ENCODE measurements at places on chromosomes 12 and 14.

DNA sequence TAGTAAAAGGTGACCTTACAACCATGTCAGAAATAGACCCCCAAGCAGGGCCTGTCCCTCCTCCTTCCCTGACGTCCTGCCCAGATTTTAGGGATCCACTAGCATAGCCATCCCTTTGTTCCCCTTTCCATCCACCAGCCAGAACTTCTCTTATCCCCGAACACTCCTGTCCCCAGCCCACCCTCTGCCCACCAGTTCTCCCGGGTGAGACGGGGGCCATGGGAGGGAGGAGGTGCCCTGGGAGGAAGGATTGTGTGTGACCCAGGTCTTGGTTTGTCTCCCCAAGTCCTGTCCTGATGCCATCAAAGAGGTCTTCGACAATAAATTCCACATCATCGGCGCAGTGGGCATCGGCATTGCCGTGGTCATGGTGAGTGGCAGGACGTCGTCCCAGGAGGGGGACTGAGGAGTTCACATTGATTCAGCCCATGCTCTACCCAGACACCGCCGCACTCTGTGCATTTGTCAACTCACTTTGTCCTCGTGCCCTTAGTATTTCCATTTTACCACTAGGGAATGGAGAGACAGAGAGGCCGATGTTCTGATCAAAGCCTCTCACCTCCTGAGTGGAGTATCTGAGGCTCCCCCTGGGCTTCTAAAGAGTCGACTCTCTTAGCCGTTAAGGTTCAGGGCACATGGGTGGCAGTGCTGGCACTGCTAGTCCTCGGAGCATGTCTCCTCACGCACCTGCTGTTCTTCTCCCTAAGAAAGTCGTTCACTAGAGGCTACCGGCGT, 35.9 kb downstream of the CD9 start:
- no peak for DNase-seq

- DNase-seq: peak; percentile 28
Measured at GRCh38 chr12:2299206-2299605, 246.4 kb downstream of the CACNA1C start.

DNA sequence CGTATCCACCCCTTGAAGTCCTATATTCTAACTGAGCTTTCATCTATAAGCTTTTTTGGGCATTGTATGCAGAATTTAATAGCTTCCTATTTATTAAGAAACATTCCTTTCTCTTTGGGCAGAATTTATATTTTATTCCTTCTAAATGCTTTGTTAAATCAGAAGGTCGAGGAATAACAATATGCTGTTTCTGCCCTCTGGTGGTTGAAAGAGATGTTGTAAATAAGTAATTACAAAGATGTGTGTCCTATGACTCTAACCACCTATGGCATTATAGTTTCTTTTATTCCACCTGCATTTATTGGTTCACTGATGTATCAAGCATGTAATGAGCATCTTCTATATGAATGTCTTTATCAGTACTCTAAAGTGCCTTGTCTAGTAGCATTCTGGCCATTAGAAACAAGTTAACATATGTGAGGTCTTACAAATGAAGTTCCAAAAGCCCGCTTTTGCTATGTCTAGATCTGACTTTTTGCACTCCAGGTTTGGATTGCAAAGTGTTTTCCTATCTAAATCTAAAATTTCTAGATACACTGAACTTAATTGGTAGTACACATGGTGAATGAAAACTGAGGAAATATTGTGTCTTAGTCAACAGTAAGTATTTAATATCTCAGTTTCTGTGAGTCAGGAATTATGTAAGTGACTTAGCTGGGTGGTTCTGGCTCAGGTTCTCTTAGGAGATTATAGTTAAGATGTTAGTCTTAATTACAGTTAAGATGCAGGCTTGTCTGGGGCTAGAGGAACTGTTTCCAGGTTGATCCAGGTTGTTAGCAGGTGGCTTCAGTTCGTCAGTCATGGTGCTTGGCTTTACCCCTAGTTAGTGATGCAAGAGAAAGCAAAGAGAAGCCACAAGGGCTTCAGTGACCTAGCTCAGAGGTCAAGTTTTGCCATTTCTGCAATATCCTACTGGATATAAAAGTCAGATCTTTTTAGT, 57.5 kb downstream of the PLEKHA5 start:
- DNase-seq: peak; percentile 82

GRCh38 chr14:76407449-76408150, 31.7 kb downstream of the ESRRB start:
- DNase-seq: no peak

DNA sequence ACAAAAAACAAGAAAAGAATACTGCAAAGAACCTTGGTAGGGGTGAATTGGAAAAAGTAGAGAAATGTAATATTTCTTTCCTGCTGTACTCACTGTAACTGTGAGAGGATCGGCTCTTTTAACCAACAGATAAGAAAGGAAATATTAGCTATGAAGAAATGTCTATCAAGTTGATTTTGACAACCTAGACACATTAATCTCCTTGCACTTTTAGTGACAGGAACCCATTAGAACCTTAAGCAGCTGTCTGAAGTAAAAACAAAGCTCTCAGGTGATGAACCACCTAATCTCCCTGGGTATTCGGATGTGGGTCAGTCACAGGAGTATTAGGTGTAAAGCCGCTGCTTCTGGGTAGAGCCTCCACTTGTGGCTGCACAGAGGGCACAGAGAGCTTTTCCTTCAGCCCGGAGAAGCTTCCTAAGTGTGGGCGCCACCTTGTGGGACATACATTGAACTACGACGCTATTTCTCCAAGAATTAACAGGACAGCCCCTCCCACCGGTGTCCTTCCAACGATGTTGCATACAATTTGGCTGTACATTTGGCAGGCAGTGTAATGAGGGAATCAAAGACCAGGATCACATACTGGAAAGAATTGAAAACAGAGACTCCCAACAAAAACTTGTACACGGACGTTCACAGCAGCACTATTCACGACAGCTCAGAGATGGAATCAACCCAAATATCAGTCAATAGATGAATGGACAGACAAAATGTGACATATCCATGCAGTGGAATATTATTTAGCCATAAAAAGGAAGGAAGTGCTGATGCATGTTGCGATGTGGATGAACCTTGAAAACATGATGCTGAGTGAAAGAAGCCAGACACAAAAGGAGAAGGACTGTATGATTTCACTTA, 28.9 kb upstream of the MAPKAPK5 start:
- DNase-seq: peak; percentile 92

DNA sequence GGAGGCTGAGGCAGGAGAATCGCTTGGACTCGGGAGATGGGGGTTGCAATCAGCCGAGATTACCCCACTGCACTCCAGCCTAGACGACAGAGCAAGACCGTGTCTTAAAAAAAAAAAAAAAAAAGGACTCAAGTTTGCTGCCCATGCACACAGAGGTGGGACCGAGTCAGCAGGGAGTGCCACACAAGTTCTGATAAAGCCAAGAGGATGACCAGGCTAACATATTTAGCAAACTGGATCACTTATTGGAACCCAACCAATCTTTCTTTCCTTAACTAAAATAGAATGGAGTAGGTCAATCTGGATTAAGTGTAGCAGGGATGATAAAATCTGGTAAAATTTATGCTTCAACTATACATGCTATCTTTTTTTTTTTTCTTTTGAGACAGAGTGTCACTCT, 190.4 kb upstream of the FOXN3 start:
- DNase-seq: no peak

DNA sequence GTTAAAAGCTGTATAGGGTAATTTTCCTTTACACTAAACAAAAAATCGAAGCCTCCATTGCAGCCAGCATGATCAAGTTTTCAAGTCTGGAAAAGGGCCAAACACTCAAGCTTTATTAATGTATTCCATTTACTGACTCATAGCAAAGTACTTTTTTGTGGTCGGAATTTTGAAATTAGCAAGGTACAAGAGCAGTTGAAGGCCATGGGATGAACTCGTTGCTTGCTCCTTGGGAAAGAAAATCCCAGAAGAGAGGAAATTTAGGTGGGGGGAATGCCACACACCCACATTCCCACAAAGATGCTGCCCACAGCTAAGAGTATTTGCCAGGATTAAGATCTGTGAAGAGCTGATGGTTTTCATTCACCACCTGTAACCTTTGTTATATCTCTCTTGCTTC, 333.7 kb downstream of the EGLN3 start:
- peak; percentile 79 for DNase-seq
